EH (cell line): ENCODE measurements at places on chromosomes 2 and 18.

- no peak for DNase-seq
These were observed 45.1 kb downstream of the ST6GAL2 start for GRCh38 chr2:106840818-106841217.

DNA sequence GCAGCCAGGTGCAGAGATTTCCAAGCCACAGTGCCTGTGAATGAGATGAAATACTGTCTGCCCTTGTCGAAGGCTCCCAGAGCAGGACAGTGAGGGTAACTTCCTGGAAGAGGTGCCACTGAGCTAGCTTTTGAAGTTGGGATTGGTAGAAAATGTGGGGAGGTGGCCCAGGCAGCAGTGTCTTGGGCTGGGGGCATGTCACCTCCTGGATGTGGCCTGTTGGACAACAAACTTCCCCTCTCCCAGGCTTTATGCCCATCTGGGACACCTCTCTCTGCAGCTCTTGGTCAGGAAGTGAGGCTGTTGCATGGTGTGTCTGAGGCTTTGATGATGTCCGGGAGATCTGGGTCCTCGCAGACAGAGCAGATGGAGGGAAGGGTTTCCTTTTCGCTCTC, 151.4 kb downstream of the DYSF start:
- DNase-seq: no peak

GRCh38 chr2:7057865-7058400, 140.7 kb downstream of the RNF144A start:
- DNase-seq: no peak

DNA sequence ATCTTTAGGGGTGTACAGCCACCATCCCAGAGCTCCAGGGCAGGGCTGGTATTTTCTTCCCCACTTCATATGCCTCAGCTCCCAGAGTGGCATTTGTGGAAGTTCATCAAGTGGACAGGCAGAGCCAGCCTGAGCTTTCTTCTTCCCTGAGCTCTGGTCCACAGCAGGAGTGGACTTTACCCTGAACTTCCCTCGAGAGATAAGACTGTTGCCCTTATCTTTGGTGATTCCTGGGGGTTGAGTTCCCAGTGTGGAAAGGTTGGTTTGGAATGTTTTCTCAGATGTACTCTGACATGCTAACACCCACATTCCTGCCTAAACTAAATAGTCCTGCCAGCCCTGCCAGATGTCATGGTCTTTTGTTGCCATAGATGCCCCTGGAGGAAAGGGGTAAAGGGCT, 62.0 kb upstream of the LGALSL start:
- no peak for DNase-seq

DNA sequence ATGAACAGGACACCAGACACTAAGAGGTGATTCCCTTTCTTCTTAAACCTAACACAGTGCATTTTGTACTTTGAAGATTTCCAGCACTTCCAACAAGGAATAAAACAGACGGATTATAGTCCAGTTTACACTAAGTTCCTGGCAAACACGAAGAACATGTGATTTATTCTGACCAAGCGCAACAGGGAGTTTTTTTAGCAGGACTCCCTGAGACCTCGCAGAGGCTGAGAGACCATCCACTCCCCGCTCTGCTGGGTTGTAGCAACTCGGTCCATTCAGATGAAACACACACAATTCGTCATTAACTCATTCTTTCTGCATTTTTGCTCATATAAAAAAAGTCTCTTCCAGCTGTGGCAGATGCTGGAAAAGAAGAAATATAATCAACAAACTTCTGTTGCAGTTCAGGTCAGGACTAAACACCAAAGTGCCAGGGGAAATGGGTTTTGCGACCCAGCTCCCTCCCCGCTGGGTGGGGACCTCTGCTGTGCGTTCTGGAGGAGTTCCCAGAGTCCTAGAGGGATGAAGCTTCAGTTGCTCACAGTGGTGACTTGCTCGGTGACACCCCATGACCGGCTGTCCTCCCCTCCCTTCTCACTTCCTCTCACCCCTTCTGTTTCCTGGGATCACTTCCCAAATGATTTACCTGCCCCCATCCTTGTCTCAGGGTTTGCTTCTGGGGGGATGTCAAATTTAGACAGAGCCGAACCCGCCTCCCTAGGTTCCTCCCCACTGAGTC, 52.5 kb downstream of the KCNF1 start:
- DNase-seq: peak; percentile 46

DNA sequence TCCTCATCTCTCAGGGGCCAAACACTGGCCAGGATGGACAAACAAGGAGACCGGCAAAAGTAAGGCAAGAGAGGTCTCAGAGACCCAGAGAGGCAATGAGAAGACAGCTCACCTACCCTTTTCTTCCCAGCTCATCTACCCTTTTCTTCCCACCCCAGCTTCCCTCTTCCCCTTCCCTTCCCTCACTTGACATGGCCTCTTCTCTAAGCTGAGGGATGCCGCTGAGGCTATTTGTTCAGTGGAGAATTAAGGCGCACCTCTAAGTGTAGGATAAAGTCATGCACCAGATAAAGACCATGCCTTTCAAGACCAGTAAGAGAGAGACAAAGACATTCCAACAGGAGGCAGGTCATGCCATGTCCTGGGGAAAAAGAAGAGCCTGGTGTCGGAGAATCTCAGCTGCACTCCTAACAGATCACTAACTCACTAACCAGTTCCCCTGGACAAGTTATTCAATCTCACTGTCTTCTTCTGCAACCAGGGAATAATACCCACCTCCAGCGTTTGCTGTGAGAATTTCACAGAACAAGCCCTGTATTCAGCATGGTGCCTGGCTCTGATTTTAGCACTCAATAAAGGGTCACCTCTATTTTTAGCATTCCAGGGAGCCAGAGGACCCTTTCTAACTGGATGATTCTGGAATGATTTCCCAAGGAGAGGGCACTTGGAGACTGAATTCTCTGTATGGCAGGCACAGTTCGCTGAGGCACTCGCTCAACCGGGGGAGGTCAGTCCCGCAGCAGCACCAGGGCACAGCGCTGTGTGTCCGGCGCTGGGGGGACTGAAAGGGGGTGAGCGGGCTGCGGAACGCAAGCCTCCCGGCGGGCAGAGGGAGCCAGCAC, 3.0 kb upstream of the FOSL2 start:
- DNase-seq: peak; percentile 42

DNA sequence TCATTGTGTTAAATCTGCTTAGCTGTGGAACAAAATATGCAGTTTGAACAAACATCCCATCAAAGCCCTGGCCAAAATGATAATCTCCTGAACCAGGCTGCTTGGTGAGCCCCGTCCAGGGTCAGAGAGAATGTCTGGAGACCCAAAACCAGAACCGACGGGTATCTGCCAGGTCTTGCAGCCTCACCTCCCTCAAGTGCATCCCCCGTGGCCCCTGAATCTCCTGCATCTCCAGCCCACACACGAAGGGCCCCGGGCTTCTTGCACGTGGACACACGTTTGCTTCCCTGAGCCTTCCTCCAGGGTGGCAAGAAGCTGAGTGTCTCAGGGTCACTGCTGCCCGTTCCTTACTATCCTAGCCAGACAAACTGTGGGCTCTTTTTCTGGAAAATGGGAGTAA, 50.5 kb upstream of the PXDN start:
- no peak for DNase-seq

- DNase-seq: no peak
These were observed 355.0 kb downstream of the LNPK start for GRCh38 chr2:175647058-175647457.

GRCh38 chr2:147860009-147860408, 15.2 kb downstream of the ACVR2A start:
- no peak for DNase-seq

GRCh38 chr2:156471762-156472161, 35.6 kb downstream of the GPD2 start:
- DNase-seq: no peak

- DNase-seq: no peak
These were observed 8.7 kb downstream of the NXPH2 start for GRCh38 chr2:138771534-138771933.

- DNase-seq: no peak
These were observed 111.7 kb downstream of the ANKRD44 start for GRCh38 chr2:197198890-197199289.

- DNase-seq: no peak
These were observed 1221.7 kb upstream of the ZEB2 start for GRCh38 chr2:145741636-145742035.

- DNase-seq: no peak
These were observed 57.6 kb downstream of the EPHA4 start for GRCh38 chr2:221514305-221515040.

GRCh38 chr2:71684226-71685072, 231.1 kb downstream of the DYSF start:
- no peak for DNase-seq

GRCh38 chr2:43032213-43033015, 194.0 kb downstream of the ZFP36L2 start:
- DNase-seq: peak; percentile 31

DNA sequence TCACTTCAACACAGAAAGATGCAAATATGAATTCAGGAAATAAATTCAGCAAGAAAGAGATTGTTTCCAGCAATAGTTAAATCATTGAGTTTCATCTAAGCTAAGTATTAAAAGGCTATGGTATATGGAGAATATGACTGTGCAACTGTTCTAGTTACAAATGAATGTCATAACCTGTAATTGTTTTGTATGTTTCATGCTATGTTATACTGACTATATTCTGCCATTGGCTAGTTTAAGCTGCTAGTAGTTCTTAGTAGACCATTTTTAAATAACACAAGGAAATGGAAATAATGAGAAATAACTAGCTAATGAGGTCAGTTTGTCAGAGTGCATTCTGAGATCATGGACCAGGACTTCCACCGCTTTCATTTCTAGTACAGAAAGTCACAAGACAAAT, 1154.9 kb upstream of the TMEFF2 start:
- no peak for DNase-seq

- no peak for DNase-seq
These were observed 213.7 kb upstream of the FOSL2 start for GRCh38 chr2:28178946-28179345.

DNA sequence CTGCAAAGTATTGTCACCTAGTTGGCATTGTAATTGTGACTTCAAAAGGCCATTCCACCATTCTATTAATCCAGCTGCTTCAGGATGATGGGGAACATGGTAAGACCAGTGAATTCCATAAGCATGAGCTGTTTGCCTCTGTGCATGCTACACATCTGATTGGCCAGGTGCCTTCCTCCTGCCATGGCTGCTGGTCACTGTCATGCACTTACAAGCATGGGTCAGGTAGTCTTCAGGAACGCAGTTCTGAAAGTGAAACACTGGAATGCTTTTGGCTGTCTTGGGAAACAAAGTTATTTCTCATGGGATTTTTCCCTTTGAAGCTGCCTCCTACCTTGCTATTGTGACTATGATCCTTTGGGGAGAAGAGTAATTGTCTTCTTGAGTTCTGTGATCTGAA, 267.6 kb downstream of the GBX2 start:
- peak; percentile 24 for DNase-seq

DNA sequence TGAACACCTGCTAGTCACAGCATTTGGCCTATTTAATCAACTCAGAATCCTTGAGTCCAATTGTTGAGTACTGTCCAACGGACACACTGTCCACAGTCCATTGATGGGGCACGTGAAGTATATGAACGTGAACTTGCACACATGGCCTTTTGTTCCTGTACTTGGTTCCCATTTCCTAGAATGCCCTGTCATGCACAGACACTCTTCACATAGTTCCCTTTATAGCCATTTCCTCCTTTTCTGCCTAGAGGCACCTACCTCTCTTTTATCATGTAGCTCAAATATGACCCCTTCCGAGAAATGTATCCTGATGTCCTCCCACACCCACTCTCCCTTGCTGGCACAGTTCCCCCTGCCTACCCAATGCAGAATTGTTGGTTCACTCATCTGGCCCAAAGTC, 8.7 kb upstream of the CRYGA start:
- DNase-seq: no peak

DNA sequence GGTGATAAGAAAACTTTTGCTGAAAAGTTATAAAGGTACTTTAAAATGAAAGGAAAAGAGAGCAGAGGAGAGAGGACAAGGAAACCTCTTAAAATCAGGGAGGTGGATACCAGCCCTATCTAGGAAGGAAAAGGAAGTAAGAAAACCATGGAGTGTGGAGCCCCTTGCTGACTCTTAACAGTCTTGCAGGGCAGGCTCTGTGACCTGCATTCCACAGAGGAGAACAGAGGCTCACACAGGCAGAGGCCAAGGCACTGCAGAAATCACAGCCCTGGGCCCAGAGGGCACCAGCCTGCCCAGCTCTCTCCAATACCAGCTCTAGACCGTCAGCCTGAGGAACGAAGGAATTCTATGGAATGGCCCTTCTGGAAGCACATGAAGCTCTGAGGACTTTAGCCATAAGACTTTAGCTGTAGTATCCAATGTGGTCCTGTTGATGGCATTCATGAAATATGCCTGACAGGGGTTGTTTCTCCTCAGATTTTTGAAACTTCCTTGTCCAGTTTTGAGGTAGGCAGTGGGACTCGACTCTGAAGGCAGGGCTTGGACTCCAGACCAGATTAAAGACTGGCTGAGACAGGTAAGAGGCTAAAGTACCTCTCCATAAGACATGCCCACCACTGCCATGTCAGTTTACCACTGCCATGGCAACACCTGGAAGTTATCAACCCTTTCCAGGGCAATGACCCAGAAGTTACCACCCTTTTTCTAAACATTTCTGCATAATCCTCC, 216.3 kb downstream of the ANAPC1 start:
- DNase-seq: peak; percentile 86

DNA sequence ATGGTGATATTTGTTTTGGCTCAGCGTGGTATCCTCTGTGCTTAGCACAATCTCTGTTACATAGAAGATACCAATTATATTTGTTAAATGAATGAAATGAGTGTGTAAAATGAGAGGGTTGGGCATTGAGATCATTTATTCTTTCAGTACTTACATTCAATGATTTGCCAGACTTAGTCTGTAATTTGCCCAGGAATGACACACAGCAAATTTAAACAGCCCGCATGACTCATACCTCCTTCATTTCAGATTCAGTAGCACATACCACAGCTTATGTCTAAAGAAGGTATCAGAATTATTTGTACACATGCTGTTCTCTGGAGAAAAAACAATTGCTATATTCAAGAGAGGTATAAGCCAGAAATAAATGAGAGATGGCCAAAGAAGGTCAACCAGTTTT, 37.0 kb downstream of the KLHL14 start:
- DNase-seq: no peak

- no peak for DNase-seq
These were observed 481 bp downstream of the SLC30A6 start for GRCh38 chr2:32166115-32166574.

GRCh38 chr2:112728029-112728362, 7.2 kb downstream of the NT5DC4 start:
- no peak for DNase-seq

DNA sequence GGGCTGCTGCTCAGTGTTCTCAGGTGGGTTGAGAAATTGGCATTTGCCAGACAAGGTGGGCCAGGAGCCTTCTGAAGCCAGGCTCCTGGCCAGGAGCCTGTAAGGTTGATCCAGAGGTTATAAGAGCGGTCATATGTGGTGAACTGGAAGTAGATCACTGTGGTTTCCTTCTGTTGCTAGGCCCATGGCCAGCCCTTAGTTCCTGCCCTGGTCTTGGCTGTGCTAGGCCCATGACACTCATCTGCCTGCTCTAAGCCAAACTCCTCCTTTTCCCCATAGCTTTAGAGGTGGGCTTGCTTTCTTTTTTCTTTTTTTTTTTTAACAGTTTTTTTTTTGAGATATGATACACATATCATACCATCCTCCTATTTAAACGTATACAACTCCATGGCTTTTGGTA, 5.0 kb upstream of the MGAT5 start:
- no peak for DNase-seq
